DMS153 (cell line): ENCODE measurements at places on chromosomes 3 and 15.
A peak's percentile ranks its signal among the peaks of the same experiment; 100 is the strongest.

DNA sequence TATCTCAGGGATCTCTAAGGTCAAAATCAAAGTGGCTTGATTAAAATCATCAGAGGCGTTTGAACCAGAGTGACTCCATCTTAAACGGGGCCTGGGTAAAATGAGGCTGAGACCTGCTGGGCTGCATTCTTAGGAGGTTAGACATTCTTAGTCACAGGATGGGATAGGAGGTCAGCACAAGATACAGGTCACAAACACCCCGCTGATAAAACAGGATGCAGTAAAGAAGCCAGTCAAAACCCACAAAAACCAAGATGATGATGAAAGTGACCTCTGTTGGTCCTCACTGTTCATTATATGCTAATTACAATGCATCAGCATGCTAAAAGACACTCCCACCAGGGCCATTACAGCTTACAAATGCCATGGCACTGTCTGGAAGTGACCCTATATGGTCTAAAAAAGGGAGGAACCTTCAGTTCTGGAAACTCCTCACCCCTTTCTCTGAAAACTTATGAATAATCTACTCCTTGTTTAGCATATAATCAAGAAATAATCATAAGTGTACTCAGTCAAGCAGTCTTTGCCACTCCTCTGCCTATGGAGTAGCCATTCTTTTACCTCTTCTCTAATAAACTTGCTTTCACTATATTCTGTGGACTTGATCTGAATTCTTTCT, 143.3 kb upstream of the SLCO3A1 start:
- DNase-seq: no peak

DNA sequence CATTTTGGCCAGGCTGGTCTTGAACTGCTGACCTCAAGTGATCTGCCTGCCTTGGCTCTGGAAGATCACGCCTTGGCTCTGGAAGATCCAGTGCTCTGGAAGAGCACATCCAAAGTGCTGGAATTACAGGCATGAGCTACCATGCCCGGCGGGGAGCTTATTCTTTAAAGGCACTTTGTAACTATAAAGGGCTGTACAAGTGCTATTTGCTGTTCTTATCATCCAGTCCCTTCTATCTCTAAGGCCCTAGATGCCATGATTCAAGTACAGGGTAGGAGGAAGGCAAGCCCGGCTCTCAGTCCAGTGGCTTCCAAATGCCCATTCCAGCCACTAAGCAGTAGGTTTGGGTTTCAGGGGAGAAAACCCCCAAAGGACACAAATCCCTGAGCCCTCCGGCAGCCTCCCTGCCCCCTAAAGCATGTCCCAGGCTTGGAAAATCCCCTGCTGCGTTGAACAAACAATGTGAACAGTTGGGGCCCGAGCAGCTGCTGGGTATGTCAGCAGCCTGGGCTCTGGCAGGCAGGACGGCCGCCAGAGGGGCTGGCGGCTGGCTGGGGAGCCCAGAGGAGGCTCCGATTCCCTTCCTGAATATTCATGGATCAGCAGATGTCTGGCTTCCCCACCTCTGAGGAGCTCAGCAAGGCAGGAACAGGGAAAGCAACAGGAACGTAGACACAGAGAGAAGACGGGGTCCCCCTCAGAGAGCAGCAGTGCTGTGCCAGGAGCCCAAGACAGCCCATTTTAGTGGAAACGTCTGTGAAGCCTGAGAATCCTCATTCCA, 7.7 kb downstream of the IGDCC4 start:
- peak; percentile 4 for DNase-seq

GRCh38 chr15:65146438-65146837, 12.8 kb upstream of the PDCD7 start:
- no peak for DNase-seq

DNA sequence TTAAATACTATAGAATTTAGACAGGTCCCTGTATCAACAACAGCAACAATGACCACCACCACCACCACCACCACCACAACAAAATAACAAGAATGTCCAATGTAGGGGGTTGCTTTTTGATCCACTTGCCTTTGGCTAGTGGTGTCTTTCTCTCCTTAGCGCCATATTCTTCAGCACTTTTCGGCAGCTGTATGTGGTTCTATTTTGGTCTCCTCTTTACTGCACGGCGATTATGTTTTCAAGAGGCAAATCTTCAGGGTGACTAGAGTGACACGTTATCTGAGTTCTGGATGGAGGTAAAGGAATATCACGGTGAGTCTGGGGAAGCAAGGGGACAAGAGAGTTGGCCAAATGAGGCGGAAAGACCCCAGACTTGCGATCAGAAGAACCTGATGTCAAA, 56.1 kb downstream of the ST6GAL1 start:
- no peak for DNase-seq

DNA sequence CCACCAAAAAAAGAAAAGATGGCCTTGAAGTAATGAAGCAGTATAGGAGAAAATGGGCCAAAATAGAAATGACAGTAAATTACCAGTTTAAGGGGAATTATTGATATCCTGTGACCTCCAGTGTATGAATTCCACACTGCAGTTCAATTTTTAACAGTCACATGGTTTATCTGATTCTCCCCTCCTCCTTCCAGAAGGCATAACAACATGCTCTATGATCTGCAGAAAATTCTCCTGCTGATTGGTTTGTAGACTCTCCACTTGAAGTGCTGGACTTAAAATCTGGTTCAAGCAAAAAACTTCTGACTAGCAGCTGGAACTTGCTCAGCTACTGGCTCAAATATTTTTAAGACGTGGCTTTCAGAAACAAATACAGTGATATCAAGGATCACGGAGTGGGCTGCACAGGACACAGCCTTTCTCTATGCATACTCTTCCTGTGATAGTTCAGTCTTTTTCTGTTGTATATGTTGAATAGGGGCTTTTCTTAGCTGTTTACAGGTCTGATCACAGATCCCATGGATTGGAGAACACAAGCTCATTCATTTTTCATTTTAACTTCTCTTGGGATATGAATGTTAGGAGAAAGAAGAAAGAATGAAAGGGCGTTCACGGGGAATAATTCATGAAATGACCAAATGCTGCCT, 211.5 kb downstream of the LSAMP start:
- DNase-seq: no peak
